ENCODE measurements at places on chromosomes 13 and 19.

DNA sequence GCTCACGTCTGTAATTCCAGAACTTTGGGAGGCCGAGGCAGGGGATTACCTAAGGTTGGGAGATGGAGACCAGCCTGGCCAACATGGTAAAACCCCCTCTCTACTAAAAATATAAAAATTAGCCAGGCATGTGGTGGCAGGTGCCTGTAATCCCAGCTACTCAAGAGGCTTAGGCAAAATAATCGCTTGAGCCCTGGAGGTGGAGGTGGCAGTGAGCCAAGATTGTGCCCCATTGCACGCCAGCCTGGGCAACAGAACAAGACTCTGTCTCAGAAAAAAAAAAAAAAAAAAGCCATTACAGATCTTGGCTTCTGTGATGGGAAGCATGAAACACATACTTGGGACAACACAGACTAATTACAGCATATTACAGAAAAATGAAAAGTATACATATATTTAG is 1404.5 kb upstream of the SPRY2 start:
- DNase-seq = no peak

DNA sequence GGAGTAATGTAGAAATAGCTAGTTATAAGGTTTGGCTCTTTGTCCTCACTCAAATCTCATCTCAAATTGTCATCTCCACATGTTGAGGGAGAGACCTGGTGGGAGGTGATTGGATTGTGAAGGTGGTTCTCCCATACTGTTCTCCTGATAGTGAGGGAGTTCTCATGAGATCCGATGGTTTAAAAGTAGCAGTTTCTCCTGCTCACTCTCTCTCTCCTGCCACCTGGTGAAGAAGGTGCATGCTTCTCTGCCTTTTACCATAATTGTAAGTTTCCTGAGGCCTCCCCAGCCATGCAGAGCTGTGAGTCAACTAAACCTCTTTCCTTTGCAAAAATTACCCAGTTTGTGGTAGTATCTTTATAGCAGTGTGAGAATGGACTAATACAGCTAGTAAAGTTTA is 849.4 kb downstream of the DACH1 start:
- no peak for DNase-seq

DNA sequence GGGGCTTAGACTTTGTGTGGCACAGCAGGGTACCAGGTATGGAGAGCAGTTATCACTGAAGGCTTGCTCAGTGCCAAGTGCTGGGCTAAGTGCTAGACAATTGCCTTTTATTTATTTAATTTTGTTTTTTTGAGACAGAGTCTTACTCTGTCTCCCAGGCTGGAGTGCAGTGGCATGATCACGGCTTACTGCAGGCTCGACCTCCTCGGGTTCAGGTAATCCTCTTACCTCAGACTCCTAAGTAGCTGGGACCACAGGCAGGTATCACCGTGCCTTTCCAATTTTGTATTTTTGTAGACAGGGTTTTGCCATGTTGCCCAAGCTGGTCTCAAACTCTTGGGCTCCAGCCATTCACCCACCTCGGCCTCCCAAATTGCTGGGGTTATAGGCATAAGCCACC is 256.9 kb downstream of the ZNF536 start:
- no peak for DNase-seq

- DNase-seq = no peak
Observed at GRCh38 chr19:35112995-35113688, 2.5 kb upstream of the FXYD3 start.

GRCh38 chr19:48603449-48603848 is 3.1 kb upstream of the SPACA4 start:
- no peak for DNase-seq

- no peak for DNase-seq
Observed at GRCh38 chr13:32752997-32753606, 166.8 kb downstream of the PDS5B start.

DNA sequence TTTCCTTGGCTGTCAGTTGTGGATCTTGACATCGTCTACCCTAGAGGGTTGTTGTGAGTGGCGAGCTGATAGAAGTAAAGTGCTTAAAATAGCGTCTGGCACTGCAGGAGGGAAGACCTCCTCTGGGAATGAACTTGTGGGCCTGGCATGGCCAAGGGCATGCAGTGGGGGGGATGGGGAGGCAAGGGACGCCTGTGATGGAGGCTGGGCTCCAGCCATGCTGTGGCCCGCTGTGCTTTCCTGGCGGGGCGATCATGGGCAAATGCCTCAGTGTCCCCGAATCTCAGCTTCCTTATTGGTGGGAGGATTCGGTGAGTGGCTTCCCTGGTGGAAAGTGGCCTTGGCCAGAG is 10.7 kb downstream of the CARM1 start:
- DNase-seq = no peak

- DNase-seq = no peak
Observed at GRCh38 chr13:44484562-44485138, 91.5 kb downstream of the TSC22D1 start.

DNA sequence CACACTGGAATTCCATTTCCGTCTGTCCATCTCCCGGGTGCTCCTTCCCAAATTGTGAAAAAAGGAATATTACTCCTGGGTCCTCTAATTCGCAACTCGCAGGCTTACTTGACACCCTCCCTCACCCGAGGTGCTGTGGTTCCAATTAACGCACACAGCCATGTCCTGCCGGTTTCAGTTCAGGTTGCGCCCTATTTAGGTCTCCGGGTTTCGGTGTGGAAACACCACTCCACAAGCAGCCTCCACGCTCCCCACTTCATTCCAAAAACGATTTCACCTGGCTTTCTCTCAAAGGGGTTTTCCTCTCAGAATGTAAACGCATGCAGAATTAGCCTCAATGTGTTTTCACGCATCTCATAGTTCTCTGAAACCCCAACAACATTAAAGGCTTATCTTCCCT is 37.9 kb downstream of the NAXD start:
- no peak for DNase-seq
